ENCODE measurements at places on chromosomes 6 and 20.

GRCh38 chr6:116003668-116004067 is 57.0 kb downstream of the FRK start:
- DNase-seq, result no peak

DNA sequence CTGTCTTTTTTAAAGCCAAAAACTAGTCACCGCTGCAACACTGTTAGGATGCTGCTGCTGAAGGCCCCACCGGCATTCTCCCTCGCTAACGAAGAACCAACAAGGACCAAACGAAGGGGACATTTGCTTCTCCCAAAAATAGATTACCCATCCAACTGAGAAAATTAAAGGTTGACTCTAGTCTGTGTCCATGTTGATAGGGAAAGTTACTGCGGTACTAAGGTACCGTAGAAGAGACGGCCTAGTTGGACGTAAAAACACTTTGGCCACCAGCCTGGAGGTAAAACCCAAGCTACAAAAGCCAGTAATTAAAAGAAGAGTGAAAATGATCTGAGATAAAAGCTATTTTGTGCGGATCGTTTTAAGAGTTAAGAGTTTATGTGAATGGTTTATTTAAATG is 11.8 kb upstream of the FOXF2 start:
- DNase-seq, result no peak

GRCh38 chr6:24205020-24205492 is 79.0 kb downstream of the NRSN1 start:
- peak; percentile 85 for DNase-seq

GRCh38 chr20:62617711-62618483 is 24.4 kb upstream of the SLCO4A1 start:
- DNase-seq, result no peak

- DNase-seq, result no peak
Observed at GRCh38 chr20:57907131-57908000, 197.6 kb upstream of the PMEPA1 start.

GRCh38 chr6:149405823-149406765 is 6.0 kb downstream of the SUMO4 start:
- no peak for DNase-seq

- no peak for DNase-seq
Observed at GRCh38 chr20:49742948-49743347, 29.3 kb upstream of the B4GALT5 start.

- no peak for DNase-seq
Observed at GRCh38 chr20:51598556-51598955, 56.0 kb upstream of the NFATC2 start.

- no peak for DNase-seq
Observed at GRCh38 chr6:70336996-70337742, 34.3 kb upstream of the COL9A1 start.

DNA sequence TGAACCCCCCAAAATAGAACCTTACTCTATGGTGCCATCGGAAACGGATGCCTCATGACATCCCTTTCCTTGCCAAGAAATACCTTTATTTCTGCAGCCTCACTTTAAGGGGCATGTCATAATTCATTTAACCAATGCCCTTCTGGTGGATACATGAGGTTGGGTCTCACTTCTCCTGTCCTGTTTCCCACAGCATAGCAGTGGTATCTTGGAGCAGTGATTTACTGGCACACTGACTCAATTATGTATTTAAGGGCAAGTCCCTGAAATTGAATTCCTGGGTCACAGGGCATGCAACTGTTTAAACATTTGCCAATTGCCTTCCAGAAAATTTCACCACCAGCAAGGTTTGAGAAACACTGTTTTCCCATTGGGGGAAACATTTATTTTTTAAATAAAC is 639 bp upstream of the LBP start:
- no peak for DNase-seq

GRCh38 chr20:61907081-61907891 is 158.4 kb downstream of the TAF4 start:
- DNase-seq, result no peak

DNA sequence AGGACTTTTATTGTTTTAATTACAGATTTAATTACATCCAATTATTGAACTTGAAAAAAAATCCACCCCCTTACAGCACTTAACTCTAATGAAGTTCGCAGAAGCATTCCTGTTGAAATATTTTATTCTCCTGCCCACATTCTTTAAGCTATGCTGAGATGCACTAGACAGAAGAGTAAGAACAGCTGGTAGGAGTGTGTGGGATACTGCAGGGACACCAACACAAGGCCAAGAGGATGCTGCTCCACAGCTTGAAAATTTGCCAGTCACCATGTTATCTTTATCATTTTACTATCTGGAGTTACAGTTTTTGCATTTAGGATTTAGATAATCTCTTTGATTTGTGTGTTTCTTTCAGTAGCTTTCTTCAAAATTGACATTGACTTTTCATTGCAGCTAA is 180.7 kb downstream of the EPHA7 start:
- DNase-seq, result no peak

- DNase-seq, result no peak
Observed at GRCh38 chr6:37941871-37942270, 122.3 kb downstream of the ZFAND3 start.

GRCh38 chr6:22828179-22829062 is 259.1 kb downstream of the HDGFL1 start:
- DNase-seq, result peak; percentile 95

DNA sequence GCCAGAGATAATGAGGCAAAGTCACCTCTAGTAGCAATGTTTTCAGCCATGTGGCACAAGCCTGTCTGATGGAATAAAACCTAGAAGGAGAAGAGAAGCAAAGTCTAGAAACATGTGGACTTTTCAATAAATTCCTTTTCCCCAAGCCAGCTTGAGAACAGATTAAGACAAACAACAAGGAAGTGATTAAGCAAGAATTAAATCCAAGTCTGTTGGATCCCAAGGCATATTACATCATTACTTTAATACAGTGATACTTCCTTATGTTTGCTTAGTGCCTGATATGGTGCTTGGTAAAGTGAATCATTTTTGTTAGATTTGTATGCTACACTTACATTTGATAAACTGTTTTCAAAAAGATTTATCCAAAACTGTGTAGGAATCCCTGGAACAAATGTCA is 260.3 kb upstream of the FAM83B start:
- DNase-seq, result no peak

GRCh38 chr20:45796337-45797065 is 4.7 kb downstream of the DNTTIP1 start:
- DNase-seq, result no peak

DNA sequence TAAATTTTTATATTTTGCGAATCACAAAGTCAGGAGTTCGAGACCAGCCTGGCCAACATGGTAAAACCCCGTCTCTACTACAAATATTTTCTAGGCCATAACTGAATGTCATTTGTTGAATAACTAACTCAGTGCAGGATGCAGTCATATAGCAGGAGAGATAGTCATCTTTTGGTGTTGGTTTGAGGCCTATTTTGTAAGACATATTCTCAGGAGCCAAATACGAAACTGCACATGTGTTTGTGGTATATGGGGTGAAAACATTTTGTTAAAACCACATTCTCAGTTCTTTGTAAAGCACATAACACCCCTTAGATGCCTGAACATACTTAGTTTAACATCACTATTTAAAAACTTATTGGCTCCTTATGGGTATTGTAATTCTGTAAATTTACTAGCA is 4.7 kb upstream of the ENPP5 start:
- DNase-seq, result no peak

DNA sequence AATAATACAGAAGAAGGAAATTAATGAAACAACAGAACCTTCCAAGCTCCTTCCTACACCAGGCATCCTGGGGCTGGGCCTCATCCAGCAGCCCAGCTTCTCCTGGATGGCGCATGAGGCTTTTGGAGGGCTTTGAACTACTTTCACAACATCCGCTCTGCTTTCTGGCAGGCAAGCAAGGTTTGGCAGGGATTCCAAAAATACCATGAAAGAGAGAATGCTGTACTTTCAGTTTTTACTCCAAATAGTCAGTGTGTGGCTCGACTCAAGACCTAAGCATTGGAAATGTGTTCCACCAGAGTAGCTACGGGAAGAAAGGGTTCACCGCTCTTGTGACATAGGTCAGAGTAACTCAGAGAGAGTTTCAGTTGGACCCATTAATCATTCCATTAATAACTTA is 125.4 kb downstream of the OPRM1 start:
- no peak for DNase-seq

All from NCI-H748 treated with DMSO at 0.1 percent for 48 hours (cell line).